ENCODE measurements at places on chromosomes 5 and 9. TPM values are rescaled to one million over a fixed set of nuclear protein-coding genes. Genes with fewer than 3 reads are reported as not detected.

DNA sequence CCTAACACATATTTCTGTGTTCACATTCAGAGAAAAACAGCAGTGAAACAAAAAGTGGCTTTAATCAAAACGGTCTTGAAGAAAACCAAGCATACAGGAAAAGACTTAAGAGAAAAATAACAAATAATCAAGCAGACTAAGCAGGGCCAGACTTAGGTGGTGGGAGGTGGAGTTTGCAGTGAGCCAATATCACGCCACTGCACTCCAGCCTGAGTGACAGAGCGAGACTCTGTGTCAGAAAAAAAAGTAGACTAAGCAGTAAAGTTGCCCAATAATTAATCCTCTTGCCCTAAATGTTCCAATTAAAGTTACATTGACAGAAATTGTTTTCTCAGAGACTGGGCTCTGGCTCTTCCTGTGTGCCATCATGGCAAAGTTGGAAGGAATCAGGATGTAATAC, 26.6 kb upstream of the GLDC start:
- DNase-seq: no peak

GRCh38 chr5:149420545-149421371, 41.7 kb upstream of the IL17B start:
- no peak for DNase-seq

DNA sequence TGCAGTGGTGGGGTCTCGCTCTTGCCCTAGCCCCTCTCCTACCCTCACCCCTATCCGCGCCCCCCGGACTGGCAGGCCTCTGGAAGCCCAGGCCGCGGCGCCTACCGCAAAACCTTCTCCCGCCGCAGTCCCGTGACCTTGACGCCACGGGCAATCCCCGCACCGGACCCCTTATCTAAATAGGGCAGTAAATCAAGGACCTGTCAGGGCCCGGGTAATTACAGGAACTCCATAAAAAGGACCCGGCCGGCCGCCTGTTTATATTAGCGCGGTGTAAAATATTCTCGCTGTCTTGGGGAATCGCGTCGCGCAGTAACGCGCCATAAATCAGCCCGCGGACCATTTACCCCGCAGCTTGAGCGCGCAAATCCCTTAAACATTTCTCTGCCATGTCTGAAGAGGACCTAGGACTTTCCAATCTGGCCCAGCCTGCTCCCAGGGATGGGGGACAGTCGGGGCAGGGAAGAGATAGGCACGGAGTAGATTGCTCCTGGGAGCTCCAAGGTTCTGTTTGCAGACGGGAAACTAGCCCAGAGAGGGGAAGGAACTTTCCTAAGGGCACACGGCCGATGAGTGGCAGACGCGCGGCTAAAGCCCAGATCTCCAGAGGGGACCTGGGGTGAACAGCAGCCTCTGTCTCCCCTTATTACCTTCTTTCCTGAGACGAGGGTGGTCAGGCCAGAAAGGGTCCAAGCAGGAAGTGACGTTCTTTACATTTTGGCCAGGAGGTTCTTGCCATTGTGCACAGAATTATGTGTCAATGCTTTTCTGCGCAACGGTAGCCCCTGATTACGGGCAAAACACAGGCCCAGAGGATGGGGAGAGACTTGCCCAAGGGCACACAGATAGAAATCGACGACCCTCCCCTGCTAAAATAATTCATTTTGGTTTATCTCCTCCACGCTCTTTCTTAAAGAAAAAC, 4.8 kb upstream of the HAND1 start:
- DNase-seq: no peak

DNA sequence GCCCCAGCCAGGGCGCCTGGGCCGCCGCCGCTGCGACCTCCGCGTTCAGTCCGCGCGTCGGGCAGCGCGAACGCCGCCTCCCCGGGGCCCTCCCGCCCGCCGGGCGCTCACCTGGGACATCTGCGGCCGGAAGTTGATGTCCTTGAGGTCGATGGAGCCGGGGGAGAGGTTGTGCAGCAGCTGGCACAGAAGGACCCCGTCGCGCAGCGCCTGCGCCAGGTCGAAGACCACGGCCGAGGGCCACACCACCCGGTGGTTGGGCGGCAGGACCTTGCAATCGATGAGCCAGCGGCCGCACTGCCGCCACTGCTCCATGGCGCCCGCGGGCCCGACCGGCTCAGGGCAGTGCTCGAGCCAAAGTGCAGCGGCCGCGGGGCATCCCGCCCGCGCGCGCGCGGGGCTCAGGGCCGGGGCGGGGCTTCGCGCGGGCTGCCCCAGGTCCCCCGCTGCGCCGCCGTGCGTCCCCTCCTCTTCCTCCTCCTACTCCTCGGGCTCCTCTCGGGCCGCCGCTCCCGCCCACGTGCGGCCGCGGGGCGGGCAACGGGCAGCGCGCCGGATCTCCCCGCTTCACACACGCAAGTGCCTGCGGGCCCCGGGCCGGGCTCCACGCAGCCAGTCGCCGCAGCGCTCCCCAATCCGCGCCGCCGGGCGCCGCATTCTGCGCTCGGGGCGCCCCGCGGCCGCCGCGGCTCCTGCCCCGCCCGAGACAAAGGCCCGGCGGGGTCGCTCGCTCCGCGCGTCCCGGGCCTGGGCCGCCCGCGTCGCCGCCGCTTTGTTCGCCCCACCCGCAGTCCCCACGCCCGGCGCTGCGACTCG, at the start of gene VAV2:
Gene VAV2 (minus strand): TSS at position 361 of the 816 bp plus-strand sequence. CDS start 46 bp downstream, at position 315.
- peak; percentile 30 for DNase-seq

DNA sequence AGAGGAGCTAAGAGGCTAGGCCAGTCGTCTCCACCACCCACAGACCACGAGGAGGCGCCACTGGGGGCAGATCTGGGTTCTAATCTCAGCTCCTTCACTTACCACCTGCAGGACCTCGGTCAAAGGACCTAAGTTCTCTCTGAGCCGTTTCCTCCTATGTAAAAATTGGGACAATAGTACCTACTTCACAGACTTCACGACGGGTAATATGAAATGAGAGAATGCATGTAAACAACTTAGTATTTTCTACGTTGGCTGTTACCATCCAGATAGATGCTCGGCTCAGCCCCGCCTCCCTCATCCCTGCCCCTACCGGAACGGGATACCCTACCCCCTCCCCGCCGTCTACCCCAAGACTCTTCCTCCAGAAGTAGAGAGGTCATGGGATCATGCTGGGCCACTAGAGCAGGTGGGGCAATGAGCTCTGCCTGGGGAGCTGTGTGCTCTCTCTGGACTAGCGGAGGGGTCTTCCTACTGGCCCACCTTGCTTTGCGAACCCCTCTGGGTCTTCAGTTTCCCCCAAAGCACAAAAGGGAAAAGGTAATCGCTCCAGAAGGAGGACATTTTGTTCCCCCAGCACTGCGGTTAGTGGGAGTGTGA, 541 bp downstream of the GNPDA1 start:
- DNase-seq: peak; percentile 51

DNA sequence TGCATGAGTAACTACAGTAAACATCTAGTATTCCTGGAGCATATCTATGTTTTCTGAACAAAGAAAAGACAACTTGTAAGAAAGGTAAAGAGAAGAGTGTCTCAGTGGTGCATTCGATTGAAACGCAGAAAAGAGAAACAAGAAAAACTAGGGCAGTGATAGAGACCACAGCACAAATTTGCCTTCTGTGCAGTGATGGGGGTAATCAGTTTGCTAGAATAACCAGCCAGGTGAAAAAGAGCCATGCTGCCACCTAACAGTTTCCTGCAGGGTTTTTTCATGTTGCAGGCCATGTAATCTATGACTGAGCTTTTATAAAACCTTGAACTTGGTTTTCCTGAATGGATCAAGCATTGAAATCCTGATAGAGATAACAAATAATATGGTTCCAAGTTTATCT, 198.4 kb upstream of the MEF2C start:
- no peak for DNase-seq

DNA sequence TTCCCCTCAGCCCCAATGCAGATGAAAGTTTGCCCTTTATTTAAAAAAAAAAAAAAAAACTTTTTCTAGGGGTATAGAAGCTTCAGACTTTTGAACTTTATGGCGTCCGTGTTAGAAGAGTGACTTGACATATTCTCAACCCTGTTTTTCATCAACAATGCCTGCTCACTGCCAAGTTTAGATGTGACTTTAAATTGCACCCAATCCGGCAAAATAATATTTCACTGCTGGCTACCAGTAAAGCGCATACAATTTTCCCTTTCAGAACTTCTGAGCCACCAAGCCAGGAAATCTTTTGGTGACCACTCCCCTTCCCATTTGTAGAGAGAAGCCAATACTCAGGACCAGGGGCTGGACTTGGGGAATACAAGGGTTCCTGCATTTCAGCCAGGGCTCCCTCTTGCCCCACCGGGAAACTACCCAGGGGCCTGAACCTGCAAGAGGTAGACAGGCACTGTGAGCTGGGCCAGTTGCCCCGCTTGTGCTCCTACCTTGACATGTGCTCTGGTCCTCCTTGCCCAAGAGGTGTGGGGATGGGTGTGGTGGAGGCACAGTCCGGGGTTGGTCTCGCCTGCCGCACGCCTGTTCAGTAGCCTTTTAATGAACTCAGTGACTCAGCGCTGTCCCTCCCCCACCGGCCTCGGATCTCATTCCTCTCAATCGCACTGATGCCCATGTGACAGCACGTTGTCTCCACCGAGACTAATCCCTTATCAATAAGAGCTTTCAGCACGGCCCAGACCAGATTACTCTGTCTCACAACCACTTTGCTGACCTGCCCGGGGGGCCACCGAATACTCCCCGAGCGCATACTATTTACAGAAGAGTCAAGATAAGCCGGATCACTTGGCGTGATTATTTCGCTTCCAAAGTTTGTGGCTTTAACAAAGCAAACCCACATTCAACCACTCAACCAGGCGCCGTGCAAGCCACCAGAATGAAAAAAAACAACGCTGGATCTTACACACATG, 226.4 kb downstream of the DCP2 start:
- no peak for DNase-seq

DNA sequence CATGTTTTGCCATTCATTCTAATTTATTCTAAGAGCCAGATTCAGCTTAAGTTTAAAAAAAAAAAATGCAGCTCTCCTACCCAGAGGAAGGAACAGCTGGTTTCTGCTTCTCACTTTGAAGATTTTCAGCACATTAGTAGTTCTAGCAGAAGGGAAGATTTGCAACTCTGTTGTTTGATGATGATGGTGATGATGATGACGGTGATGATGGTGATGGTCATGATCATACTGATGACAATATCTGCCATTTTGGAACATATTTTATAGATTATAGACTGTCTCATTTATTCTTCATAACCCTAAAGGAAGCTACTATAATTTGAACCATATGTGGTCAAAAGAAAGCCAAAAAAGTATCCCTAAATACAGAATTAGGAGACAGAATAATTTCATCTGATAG, 7.9 kb upstream of the MED10 start:
- no peak for DNase-seq

DNA sequence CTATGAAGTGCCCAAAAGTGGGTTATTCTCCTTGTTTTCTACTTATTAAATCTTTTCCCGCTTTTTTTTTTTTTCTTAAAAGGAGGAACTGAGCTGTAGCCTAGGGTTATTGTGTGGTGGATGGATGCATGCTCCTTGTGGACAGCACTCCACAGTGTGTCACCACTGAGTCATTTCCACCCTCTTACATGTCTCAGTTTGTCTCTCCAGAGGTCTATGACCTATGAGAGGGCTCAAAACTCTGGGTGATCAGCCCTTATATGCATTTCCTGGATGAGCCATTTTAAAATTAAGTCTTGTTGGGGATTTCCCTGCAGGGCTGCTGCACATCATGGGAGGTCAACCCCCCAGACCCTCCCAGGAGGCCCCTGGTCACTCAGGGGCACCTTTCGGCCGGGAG, 102.2 kb upstream of the MOCS2 start:
- no peak for DNase-seq

DNA sequence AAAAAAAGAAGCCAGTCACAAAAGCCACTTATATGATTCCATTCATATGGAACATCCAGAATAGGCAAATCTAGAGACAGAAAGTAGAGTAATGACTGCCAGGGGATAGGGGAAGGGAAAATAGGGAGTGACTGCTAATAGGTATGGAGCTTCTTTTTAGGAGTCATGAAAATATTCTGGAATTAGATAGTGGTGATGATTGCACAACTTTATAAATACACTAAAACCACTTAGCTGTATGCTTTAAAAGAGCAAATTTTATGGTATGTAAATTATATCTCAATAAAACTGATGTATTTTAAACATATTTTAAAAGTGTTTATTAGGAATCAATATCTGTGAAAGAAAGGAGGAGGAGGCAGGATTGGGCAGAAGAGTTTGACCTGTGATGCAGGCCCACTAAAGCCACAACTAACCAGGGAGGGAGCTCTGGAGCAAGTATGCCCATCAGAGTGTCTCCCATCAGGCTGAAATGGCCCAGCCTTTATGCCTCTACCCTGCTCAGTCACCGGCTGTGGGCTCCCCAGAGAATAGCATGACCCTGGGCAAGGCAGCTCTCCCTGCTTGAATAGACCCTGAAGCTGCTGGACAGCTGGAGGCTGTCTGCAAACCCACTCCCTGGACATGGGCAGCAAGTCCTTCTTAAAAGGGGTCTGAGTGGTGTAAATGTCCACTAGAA, 96.0 kb upstream of the SLC44A1 start:
- no peak for DNase-seq

GRCh38 chr9:90340421-90340820, 302.2 kb downstream of the DIRAS2 start:
- DNase-seq: no peak

PDGFRB gene
- 171 TPM for total RNA-seq

LRRC70 gene
- 4.8 TPM for total RNA-seq

FBP2 gene
- not detected for total RNA-seq

PPP3R2 gene
- total RNA-seq: not detected

SLC6A18 gene
- total RNA-seq: not detected

STPG3 gene
- not detected for total RNA-seq

GZMA gene
- not detected for total RNA-seq
